Aorta (tissue), 5 donors: ENCODE measurements at places on chromosomes 16 and 17. TPM values are rescaled to one million over a fixed set of nuclear protein-coding genes. Genes with fewer than 3 reads are reported as not detected.

Gene TBC1D3I
- total RNA-seq = not detected

Gene SLC2A4
- total RNA-seq = 2.5 TPM

Gene SLC22A31
- total RNA-seq = 4.0 TPM

Gene CCL2
- 237 TPM for total RNA-seq

DNA sequence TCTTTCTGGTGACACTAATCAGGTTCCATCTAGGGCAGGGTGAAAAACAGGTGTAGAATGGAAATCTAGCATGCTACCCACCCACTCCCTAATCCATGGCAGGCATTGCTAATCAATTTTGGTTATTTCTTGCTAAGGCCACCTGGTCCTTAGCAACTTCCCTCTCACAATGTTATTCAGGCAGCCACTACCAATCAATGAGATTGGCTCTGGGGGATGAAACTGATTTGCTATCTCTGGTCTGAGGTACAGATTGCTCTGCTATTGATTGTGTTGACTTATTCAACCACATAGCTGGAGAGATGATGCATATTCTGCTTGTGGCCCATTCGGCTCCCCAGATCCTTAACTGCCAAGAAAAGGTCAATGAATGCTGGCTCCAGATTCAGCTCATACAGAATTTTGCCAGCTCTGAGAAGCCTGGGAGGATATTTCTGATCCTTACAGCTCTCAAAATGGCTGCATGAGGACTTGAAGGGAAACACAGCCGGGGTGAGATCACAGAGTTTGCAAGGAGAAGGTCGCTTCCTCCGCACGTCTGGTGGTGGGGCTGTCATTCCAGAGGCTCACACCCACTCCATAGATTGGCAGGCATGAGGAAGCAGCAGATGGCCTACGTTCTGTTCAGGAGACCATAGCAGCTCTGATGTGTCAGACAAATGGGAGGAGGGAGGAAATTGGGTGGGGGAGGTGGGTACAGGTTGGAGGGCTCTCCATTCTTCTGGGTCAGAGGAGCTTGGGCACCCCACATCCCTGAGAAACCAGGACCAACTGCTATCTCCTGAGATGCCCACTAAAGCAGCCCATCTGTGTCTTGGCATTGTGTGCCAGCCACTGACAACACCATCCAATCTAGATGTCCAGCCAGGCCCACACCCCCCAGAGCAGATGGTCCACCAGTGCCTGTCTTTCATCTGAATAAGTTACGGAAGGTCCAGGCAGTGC, 22.3 kb downstream of the SEZ6 start:
- no peak overlapping the region for H3K27ac ChIP-seq
- DNase-seq = no peak
- H3K4me3 ChIP-seq = no peak overlapping the region
- no peaks in the 10 kb centered on the region for H3K4me1 ChIP-seq

DNA sequence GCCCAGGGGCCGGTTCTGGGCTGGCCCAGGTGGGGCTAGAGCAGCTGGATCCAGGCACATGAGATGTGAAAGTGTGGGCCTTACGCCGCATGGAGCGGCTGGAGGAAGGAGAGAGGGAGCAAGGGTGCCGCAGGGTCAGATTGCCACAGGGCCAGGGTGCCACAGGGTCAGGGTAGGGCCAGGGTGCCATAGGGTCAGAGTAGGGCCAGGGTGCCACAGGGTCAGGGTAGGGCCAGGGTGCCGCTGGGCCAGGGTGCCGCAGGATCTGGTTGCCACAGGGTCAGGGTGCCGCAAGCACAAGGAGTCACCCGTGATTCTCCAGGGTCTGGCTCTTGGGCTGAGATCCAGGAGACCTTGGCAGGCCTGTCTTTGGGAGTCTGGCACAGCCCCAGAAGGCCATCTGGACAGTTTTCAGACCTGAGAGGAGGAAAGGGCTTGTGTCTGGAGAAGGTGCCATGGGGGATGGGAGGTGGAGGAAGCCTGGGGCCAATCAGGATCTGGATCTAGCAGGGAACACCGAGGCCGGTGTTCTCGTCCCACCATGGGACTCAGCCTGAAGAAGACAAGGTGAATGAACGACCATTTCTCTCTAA, 13.1 kb upstream of the LASP1NB start:
- DNase-seq = peak; percentile 81
- H3K27ac ChIP-seq = no peak overlapping the region
- no peaks in the 10 kb centered on the region for H3K36me3 ChIP-seq
- H3K4me3 ChIP-seq = no peak overlapping the region
- H3K4me1 ChIP-seq = no peaks in the 10 kb centered on the region
- H3K27me3 ChIP-seq = no peaks in the 10 kb centered on the region

DNA sequence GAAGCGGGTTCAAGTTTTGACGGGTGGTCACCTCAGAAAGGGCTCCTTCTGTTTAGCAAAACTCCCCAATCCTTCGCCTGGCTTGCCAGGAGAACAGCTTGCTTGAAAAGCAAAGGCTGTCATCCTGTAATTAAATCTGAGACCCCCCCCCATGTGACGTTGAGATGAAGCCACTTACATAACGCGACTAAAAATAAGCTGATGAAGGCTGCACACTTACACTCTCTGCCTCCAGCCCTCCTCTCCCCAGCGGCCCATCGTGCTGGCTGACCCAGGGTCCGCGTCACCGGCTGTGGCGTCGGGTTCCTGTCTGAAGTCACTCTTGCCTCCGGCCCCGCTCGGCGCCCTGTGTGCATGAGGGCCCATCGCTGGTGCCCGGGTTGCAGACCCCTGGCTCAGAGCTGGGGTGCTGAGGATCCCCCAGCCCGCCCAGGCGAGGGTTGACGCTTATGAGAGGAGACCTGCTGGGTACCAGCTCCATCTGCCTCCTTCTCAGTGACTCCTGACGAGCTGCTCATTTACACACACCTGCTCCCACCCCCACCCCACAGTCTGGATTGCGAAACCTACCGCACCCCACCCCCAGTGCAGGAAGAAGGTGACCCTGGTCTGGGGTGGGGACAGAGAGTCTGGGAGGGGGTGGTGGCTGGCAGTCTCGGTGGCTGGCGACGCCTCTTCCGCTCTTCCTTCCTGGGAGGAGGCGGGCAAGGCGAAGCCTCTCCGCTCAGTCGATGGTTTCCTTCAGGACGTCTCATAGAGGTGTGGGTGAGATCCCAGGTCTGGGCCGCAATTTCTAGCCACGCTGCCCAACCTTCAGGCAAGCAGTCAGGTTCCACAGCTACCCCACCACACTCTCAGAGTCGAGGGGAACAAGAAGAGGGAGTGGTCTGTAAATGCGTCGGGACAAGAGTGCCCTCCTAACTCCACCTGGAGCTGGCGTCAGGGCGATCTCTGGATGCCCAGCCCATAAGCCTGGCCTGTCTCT, 3.1 kb upstream of the BAIAP2 start:
- H3K36me3 ChIP-seq = no peaks in the 10 kb centered on the region
- H3K4me3 ChIP-seq = no peak overlapping the region
- H3K27me3 ChIP-seq = no peaks in the 10 kb centered on the region
- DNase-seq = peak; percentile 49

GRCh38 chr17:3870871-3871306, 22.0 kb downstream of the CAMKK1 start:
- H3K4me3 ChIP-seq = no peak overlapping the region
- no peak for DNase-seq
- no peaks in the 10 kb centered on the region for H3K27me3 ChIP-seq
- no peak overlapping the region for H3K27ac ChIP-seq
- no peaks in the 10 kb centered on the region for H3K36me3 ChIP-seq

DNA sequence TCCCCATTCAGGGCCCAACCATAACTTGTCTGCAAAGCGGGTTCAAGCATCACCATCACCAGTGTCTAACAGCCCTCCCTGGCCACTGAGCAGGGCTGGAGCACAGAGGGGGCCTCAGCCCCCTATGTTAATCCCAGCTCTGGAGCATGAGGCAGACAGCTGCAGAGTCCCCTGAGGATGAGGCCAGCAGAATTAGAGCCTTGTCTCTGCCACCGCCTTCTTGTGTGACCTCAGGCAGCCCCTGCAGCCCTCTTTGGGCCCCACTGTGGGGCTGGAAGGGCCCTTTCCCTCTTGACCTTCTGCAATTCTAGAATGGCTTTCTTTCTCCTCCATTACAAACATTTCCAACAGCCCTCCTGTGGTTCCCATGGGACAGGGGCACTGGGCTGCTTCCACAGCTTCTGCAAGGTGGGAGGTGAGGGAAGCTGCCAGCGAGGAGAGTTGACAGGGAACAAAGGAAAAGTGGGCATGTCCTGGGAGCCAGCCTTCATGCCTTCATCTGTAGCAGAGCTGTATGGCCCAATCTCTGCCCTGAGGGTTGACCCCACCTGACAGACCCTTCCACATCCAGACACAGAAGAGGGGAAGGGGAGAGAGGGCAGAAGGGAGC, 65.7 kb downstream of the TMEM132E start:
- no peaks in the 10 kb centered on the region for H3K36me3 ChIP-seq
- H3K27ac ChIP-seq = no peak overlapping the region
- H3K27me3 ChIP-seq = no peaks in the 10 kb centered on the region
- no peak for DNase-seq
- H3K4me3 ChIP-seq = no peak overlapping the region
- H3K4me1 ChIP-seq = no peaks in the 10 kb centered on the region

GRCh38 chr16:85935974-85936760, 37.2 kb downstream of the IRF8 start:
- no peaks in the 10 kb centered on the region for H3K4me1 ChIP-seq
- no peak overlapping the region for H3K4me3 ChIP-seq
- H3K27ac ChIP-seq = no peak overlapping the region
- no peaks in the 10 kb centered on the region for H3K27me3 ChIP-seq
